ENCODE measurements at places on chromosomes 5 and 9.
A peak's percentile ranks its signal among the peaks of the same experiment; 100 is the strongest.

- DNase-seq: no peak
Measured at GRCh38 chr9:125854553-125855275, 107.5 kb downstream of the PBX3 start.

DNA sequence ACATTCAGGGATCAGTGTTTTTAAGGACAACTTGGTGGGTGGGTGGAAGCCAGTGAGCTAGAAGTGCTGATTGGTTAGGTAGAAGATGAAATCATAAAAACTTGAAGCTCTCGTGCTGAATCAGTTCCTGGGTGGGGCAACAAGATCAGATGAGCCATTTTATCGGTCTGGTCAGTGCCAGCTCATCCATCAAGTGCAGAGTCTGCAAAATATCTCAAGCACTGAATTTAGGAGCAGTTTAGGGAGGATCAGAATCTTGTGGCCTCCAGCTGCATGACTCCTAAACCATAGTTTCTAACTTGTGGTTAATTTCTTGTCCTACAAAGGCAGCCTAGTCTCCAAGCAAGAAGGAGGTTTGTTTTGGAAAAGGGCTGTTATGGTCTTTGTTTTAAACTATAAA, 166.4 kb downstream of the FAM170A start:
- DNase-seq: no peak

GRCh38 chr5:176529741-176530141, 7.5 kb downstream of the RNF44 start:
- DNase-seq: peak; percentile 70

GRCh38 chr9:83707518-83707767, 315 bp downstream of the UBQLN1 start:
- DNase-seq: no peak

- peak; percentile 18 for DNase-seq
Measured at GRCh38 chr9:95491543-95492320, 25.0 kb downstream of the PTCH1 start.

DNA sequence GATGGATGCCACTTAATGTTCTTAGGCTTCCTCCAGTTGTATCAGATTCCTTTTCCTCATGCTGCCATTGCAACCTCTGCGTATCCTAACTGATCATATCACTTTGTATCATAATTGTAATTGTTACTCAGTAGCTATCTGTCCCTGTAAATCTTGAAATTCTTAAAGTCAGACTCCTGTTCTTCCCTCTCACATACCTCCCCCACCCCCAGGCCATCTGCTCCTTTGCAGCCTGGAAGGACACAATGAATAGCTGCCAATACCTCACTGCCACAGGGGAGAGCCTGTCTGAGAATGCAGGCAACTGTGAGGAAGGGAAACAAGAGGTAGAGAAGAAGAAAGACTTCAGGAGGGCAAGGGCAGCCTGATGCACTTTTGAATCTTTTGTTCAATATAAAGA, 228.5 kb downstream of the ENC1 start:
- no peak for DNase-seq

- DNase-seq: no peak
Measured at GRCh38 chr9:91160599-91161464, 200.9 kb downstream of the AUH start.

GRCh38 chr5:61734001-61734400, 401.9 kb downstream of the ZSWIM6 start:
- no peak for DNase-seq

- DNase-seq: no peak
Measured at GRCh38 chr9:84238652-84239051, 101.9 kb downstream of the SLC28A3 start.

DNA sequence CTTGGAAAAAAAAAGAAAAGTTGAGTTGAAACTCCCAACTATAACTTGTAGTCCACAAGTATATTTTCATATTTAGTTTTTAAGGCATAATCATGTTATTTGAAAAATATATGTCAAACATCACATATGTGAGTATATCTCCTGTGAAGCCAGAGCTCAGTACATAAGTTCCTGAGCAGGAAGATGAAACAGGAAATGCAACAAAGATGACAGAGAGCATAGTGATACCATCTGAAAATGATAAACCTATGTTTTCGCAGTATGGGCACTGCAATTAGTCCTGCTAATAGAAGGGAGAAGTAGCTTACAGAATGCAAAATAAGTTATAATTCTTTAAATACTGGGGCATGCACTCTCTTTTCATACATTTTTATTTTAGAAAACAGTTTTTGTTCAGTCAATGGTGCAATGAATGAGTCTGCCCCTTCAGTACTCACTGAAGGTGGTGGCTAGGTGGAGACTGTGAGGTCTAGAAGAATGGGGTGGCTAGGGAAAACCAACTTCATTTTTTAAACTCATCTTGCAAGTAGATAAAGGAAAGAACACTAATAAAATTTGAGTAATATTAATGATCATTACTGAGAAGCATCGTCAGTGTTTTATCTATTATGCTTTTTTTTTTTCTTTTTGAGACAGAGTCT, 54.1 kb upstream of the FYB1 start:
- no peak for DNase-seq

DNA sequence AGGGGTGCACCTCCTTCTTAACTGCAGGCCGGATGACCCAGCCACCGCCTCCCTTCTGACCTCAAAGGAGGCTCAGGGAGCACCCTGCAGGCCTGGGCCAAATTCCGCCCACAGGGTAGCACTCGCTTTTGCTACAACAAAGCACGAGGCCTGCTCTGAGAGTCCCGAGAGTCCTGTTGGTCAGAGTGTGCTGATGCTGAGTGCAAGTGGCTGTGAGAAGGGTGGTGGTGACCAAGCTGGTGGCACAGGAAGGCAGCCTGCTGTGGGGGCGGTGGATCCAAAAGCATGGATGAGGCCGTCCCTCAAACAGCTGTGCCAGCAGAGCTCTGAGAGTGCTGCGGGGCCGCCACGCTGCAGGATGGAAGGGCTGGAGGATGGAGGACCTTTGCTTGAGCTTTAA, 101.8 kb downstream of the AK8 start:
- no peak for DNase-seq

GRCh38 chr9:124890179-124890578, 28.2 kb downstream of the ARPC5L start:
- no peak for DNase-seq

DNA sequence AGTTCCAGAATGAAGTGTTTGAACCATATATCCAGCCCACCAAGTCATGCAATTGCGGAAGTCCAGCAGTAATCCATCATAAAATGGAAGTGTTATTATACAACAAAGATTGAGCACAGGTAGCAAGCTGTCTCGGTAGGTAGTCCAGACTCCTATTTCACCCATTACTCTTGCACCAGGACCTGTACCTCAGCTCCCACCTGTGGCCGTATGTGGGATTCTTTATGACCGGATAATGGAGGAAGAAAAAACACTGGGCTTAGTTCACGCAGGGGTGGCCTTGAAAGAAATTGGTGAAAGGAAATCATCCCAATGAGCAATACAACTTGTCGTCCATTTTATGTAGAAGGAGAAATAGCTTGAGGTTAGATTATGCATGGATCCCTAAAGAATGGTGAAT, 216.3 kb downstream of the ESM1 start:
- no peak for DNase-seq

DNA sequence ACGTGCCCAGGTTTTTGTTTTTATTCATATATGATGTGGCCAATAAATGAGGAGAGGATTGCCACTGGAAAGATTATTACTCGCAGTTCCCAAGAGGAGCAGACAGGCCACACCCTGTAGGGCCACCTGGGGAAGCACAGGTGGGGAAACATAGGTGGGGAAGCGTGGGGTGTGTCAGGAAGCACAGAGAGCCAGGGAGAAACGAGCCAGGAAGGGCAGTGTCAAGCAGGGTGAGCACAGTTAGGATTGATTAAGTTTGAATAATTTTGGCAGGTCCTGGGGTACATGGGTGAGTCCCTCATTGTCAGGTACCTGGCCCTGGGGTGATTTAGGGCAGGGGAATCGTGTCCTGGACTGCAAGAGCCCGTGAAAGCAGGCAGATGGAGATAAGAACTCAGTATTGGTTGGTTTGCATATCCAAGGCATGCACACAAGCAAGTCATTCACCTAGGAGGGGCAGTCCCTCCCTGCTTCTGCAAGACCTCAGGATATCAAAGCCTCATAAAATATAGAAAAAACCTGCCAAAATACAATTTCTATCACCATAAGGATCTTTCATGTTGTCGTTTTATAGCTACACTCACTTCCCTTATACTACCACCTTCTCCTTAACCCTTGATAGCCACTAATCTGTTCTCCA, 22.4 kb downstream of the MVB12B start:
- DNase-seq: no peak

- no peak for DNase-seq
Measured at GRCh38 chr9:115466756-115467155, 348.8 kb upstream of the TNC start.

GRCh38 chr9:35385042-35385441, 104.9 kb upstream of the RUSC2 start:
- DNase-seq: no peak

DNA sequence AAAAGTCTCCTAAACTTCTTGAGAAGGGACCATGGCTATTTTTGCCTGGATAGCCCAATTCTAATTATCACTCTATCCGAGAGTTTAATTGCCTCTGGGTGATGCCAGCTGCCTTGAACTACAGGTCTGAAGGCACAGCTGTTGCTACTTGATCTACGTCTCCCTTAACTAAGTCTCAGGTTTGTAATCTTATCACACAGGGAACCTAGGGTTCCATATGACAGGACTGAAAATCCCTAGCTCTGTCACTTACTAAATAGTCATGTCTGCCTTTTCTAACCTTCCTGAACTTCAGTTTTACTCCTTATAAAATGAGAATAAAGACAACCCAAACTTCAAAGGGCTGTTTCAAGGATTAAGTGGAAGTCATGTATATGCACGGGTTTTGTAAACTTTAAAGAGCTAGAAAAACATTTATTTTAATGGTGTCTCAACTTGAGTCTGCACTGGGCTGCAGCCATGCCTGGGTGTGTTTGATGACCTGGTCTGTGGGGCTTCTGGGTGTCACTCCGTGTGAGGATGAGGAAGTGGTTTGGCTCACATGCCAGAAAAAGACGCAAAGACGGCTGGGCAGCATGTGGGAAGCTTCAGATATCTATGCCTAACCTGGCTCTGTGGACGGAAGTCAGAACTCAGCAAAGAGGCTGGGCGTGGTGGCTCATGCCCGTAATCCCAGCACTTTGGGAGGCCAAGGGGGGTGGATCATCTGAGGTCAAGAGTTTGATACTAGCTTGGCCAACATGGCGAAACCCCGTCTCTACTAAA, 129.3 kb upstream of the SLC44A1 start:
- DNase-seq: peak; percentile 58

DNA sequence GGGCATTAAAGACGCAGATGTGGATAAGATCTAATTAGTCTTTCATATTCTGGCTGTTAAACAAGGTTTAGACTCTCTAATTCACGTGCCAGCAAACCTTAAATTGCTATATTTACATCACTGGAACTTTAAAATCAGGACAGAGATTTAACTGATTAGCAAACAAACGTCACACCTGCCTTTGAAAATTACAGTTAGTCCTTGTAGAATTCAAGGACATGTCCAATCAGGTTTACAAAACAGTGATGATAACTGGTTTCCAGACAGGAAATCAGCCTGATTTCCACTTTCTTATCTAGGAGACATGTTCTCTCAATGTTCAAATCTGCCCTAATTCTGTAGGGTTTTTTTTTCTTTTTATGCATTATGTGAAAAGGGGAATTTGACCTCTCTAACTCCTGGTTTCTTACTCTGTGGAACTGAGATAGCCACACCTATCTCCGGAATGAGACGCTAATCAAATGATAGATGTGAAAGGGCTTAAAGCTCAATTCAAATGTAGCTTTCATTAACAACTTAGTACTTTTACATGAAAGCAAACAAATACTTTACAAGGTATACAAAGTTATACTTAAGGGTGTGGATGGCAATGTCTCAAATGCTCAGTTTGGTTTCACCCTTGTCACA, 26.5 kb downstream of the SPINK5 start:
- DNase-seq: no peak

- DNase-seq: no peak
Measured at GRCh38 chr9:34291423-34291822, 37.6 kb downstream of the KIF24 start.

GRCh38 chr5:143679777-143680176, 132.2 kb upstream of the HMHB1 start:
- DNase-seq: no peak

Data from T-cell (primary cell).